H4 (cell line): ENCODE measurements at places on chromosomes 2 and 18. TPM values are rescaled to one million over a fixed set of nuclear protein-coding genes. Genes with fewer than 3 reads are reported as not detected.
A peak's percentile ranks its signal among the peaks of the same experiment; 100 is the strongest.

GRCh38 chr18:6405237-6406074, 9.3 kb downstream of the L3MBTL4 start:
- no peak for DNase-seq

DNA sequence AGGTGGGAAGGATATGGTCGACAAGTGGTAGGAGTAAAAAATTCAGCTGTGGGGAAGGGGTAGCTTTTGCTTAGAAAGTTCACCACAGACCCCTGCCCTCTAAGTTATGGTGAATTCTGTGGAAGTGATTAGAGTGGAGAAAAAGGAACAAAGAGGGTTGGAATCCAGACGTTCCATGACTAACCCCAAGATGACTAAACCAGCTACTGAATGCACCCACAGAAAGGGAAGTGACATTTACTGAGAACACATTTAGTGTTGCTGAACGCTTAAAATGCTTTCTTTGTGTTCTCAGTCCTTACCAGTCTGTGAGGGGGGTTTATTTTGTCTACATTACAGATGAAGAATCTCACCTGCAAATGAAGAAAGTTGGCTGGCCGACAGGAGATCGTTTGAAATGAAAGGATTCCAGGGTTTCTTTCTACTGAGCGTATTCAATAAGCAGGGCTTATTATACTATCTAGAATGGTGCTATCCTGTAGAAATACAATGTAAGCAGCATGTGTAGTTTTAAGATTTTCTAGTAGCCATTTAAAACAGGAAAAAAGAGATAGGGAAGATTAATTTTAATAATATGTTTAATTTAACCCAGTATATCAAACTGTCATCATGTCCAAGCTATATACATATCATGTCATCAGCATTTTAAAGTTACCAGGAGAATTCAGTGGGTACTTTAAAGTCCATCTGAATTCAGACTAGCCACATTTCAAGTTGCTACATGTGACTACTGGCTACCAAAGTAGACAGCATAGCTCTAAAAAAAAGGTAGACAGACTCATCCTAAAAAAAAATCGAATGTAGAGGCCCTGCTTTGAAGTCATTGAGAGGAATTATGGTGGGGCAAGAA, 60.1 kb downstream of the LIMS1 start:
- DNase-seq, result peak; percentile 86

DNA sequence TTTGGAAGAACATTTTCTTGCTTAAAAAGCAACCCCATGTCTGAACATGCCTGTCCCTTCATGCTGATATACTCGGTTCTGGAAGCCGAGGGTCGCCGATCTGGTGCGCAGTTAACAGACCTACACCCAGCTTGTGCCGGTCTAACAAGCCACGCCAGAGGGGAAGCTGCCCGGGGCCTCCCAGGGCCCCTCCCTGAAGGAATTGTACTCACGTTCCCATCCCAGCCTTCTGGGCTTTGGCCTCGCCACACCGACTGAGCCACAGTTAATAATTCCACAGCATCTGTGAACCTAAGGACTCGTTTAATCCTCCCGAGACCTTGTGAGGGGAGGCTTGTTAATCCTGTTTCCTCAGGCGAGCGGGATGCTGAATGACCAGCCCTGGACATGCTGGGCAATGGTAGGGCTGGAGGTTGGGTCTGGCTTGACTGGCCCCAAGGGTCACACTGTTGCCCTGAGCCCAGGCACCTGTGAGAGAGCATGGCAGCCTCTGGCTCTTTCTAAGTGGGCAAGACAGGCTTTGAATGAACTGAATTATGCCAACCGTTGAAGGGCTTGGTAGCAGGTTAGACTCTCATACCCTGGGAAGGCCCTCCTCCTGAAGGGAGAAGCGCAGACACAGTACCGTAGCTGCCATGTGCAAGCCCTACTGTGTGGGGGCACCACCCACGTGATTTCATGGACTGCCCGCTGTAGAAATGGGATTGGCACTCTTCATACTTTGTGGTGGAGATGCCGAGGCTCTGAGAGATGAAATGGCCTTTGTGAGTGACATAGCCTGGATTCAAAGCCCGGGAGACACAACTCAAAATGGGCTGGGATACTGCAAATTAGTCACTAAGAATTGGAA, 27.9 kb upstream of the ODC1 start:
- DNase-seq, result no peak

DNA sequence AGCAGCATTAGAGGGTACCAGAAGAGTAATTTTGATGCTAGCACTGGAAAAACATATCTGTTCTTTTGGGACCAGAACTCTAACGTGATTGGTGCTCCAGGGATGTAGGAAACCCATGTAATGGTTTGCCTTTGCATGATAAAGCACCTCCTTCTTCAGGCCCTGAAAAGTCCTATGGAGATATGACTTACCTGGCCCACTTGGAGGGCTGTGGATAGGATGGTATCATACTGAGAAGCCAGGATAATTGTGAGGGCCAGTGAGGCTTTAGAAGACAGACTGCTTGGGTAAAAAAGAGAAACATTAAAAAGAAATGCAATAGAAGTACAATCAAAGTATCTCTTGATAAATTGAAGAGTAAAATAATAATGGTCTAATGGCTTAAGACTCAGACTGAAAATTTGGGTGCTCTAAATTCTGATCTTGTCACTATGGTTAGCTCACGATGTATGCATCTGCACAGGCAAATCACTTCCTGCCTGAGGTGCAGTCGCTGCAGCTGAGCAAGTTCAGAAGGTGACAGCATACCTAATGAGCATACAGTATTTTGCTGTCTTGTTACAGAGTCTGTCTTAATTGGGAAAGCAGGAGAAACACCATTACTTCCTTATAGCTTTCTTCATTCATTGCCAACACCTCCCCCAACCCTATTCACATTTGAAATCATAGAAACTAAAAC, 371.5 kb downstream of the NUP35 start:
- DNase-seq, result no peak

DNA sequence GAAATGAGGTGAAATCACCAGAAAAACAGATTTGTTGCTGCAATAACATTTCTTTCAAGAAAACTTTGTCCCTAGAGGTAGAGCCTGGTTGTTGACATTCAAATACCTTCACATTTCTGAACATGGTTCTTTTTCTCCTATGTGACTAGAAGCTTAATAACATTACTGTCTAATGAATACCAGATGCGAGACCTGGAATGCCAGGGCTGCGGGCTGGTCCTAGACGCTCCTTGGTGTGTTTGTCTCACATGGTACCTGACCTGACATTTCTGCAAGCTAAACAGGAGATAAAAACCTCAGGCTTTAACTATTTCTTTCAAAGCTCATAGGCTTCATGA, 38.5 kb downstream of the ACKR3 start:
- DNase-seq, result no peak

- peak; percentile 57 for DNase-seq
Measured at GRCh38 chr18:9631814-9632496, 17.6 kb upstream of the PPP4R1 start.

DNA sequence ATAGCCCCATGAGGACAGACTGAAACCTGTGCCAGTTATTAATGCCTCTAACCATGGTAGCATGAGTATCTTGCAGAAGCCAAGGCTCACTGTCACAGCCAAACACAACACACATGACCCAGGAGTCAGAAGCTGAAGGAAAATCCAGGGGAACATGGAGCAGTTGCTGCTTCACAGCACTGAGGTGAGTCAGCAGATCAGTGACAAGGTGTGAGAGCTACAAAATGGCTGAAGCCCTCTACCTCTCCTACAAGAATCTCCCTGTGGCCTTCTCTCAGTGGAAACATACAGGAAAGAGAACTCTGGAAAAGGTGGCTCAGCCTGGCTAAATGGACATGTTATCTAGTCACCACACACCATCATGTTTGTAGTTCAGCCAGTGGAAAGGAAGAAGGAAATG, 93.5 kb downstream of the NAB1 start:
- no peak for DNase-seq

DNA sequence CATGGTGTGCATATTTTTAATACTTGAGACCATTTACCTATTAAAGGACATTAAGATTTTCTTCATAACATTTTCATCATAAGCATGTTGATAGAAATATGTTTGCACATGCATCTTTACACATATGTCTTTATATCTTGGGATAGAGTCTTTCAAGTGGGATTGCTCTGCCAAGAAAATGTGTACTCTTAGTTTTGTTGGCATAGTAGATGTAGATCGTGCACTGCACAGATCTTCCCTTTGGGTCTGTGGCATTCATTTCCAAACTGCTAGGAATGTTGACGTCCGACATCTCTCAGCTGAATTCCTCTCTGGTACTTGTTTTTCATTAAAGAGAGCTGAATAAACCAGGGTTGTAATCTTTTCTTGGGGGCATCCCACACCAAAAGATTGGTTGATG, 183.2 kb upstream of the RPRM start:
- no peak for DNase-seq

- DNase-seq, result no peak
Measured at GRCh38 chr2:75025633-75026380, 67.4 kb downstream of the POLE4 start.

GRCh38 chr2:168849610-168850009, 40.6 kb downstream of the SPC25 start:
- DNase-seq, result peak; percentile 63

Gene CPLX4
- not detected in 2 replicates for total RNA-seq

Gene GFPT1
- total RNA-seq, result 15.4 and 19.2 TPM in 2 replicates

Gene IL36RN
- total RNA-seq, result not detected in 2 replicates

Gene MYO7B
- 0.48 TPM in 1 of 2 replicates, not detected in the other for total RNA-seq

Gene SKA1
- 30.4 and 45.5 TPM in 2 replicates for total RNA-seq

Gene CDH20
- 0.08 TPM in 1 of 2 replicates, not detected in the other for total RNA-seq

Gene TRIM43
- total RNA-seq, result not detected in 2 replicates

Gene INHBB
- total RNA-seq, result 0.31 and 0.66 TPM in 2 replicates
